ENCODE measurements at places on chromosomes 1 and 21.
A peak's percentile ranks its signal among the peaks of the same experiment; 100 is the strongest.

DNA sequence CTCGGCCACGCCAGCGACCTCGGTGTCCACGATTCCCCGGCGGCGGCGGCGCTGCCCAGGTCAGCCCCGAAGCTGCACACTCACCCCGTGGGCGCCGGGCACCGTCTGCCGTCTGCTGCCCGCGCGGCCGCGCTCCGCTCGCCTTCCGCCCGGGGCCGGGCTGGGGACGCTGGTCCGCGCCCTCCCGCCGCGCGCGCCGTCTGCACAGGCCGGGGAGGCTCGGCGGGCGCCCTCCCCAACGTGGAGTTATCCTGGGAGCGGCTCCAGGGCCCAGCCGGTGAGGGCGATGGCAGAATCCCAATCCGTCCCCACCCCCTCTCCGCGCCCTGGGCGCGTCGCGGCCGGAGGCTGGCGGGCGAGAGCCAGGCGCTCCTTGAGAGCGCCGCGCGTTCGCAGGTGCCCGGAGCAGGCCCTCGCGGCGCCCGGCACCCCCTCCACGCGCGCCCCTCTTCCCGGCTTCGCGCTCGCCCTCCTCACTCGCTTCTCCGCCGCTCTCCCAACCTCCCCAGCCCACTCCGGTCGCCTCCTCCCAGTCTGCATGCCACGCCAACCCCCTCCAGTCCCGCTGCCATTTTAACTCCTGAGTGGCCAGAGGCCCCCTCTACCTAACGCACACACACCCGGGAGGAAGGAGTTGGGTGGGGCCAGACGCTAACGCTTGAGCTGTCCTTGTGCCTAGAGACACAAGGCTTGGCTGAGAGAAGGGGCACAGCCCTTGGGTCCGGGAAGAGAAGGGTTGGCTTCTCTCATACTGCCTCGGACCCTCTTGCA is at the start of gene LRRN2:
Gene LRRN2 (minus strand): TSS at position 503 of the 771 bp plus-strand sequence. CDS start 65,746 bp downstream, outside the sequence.
- DNase-seq = no peak

- DNase-seq = no peak
These were observed 85.2 kb upstream of the VAV3 start for GRCh38 chr1:108050158-108050557.

DNA sequence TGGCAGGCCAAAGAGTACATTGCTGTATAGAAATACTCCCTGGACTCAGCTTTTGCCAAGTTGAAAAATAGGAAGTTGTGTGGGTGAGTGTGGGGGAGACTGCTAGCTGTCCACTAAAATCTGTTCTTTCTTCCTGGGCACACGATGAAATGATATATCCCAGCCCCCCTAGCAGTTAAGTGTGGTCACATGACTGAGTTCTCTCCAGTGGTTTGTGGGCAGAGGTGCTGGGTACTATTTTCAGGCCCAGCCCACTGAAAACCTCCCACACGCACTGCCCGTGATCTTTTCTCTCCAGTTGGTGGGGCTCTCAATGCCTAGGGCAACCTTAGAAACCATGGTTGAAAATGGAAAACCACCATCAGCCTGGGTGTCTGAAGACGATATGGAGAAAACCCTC is 119.7 kb upstream of the LMO4 start:
- no peak for DNase-seq

DNA sequence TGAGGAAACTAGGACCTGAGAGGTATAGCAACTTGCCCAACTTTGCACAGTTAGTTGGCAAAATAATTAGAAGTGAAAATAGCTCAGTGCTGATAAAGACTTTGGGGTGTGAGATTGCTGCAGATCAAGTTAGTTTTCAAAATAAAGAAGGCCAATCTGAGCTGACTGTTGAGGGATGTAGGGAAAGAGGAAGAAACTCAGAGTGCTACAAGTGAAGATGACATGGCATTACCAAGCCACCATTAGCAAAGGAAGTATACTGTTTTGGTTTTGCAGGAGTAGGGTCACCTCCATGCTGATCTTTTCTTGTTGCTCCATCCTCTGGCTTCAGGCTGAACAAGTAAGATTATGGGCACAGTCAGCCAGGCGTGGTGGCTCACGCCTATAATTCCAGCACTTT is 78.7 kb upstream of the ADAM30 start:
- no peak for DNase-seq

- peak; percentile 55 for DNase-seq
These were observed 207.1 kb downstream of the AKT3 start for GRCh38 chr1:243642936-243643335.

DNA sequence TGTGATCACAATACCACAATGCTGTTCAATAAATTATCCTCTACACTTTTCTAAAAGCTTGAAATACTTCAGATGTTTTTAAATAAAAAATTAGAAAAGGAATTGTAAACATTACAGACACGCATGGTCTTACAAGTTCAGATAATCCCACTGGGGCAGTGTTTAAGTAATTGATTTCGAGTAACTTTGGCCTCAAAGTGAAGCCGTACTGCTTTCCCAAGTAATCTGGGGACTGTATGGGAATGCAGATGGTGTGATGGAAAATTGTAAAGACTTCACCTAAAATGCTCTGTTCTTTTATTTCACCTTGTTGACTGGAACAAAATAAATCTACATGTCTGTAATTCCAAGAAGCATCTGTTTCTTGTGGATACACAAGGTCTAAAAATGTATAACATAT is 401.7 kb upstream of the LYPLAL1 start:
- DNase-seq = no peak

DNA sequence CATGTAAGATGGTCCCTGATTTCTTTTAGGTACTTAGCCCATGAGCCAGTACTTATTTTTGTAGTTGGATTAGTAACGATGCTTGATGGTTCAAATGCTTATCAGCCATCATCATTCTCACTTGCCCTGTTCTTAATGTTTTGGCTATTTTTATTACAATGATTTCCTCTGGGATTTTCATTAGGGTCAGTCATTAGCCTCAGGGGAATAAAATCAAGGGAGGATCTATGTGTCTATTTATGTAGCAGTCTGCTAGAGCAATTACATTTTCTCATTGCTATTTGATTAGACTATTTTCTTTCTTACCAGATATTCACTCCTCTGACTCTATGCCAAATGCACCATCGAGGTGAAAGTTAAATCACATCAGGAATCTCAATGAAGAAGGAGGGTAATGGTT is 10.9 kb upstream of the CCT8 start:
- DNase-seq = no peak

DNA sequence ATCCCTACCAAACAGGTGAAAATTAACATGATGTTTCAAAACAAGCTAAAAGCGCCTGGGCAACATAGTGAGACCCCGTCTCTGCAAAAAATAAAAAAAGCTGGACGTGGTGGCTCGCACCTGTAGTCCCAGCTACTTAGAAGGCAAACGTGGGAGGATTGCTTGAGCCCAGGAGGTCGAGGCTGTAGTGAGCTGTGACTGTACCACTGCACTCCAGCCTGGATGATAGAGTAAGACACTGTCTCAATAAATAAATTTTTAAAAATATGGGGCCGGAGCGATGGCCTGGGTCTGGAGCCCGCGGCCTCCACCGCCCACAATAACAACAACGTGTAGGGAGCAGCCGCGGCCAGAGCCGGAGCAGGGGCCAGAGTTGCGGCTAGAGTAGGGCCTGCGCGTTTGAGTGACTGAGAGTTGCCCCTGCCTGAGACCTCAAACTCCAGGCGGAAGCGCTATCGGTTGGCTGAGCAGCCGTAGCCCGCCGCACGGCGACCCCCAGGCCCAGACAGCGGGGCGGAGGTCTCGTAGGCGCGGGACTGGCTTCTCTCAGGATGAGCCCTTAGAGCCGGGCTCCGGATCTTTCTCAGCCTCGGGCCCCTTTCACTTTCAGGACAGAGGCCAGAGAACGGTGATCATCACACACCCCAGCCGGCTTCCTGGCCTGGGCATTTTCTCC is 41.4 kb downstream of the ZMYM1 start:
- peak; percentile 3 for DNase-seq

- DNase-seq = no peak
These were observed 121.5 kb downstream of the CASZ1 start for GRCh38 chr1:10674700-10675609.

DNA sequence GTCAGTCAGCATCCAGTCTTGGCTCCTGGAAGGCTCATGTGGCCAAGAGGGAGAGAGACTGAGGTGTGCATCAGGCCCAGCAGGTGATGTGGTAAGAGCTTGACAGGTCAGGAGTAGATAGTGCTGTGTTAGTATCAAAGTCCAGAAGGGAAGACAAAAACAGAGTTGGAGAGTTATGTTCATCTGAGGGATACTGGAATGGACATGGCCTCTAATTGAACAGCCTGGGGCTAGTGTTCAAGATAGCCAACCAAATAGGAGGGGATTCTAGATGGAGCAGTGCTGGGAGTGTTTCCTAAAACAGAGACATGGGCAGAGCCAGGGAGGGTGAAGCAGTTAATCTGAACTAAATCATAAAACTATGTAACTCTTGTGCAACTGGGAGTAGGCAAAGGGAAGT is 120.7 kb upstream of the MARK1 start:
- no peak for DNase-seq

DNA sequence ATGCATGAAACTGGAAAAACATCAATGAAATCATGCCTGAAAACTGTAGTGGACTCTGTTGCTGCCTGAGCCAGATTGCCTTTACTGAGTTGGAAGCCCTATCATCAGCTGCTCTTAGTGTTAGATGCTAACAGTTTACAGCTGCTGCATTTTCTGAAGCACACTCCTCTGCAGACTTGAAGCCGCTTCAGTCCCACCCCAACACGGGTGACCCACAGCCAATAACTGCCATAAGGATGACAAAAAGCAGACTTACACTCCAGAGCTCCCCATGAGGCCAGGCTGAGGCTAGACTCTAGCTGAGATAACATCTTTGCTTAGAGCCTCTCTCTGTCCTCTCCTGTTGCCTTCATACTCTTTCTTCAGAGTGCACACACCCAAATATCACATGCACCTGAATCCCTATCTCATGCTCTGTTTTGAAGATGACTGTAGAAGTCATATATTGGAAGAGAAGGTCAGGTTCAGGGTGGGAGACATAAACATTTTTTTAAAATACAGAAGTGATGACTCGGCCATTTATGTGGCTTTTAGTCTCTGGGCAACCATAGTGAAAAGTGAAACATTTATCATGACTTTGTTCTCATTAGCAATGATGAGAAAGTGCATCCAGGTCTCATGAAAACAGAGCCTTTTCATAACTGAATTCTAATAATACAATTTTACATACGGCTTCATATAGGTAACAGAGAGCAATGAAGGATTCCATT is 161.0 kb downstream of the KCNK2 start:
- peak; percentile 23 for DNase-seq

DNA sequence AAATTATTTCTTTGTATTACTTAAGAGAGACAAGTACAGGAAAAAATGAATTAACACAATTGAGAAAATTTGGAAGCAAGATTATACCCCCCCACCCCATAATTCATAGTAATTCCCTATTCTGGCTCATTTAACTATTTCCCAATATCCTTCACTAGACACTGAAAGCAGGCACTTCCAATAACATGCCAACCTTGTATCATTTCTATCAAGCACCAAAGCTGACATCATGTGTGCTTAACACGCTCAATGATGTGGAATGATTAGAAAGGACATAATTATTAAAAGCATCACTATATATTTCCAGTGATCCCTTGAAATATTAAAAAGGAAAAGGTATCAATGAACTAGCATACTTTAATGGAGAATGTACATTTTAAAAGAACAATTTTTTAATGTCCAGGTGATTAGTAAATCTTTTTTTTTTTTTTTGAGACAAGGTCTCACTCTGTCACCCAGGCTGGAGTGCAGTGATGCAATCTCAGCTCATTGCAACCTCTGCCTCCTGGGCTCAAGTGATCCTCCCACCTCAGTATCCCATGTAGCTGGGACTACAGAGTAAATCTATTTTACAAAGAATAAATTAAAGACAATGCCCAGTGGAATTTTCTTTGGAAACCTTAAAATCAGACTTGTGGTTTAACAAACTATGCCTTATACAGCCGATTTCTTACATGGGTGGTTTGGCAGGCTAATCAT is 443.9 kb downstream of the DSCAM start:
- no peak for DNase-seq

GRCh38 chr1:247465796-247466195 is 7.9 kb upstream of the OR2B11 start:
- no peak for DNase-seq

- DNase-seq = no peak
These were observed 121.2 kb downstream of the PIK3R3 start for GRCh38 chr1:46011121-46011695.

DNA sequence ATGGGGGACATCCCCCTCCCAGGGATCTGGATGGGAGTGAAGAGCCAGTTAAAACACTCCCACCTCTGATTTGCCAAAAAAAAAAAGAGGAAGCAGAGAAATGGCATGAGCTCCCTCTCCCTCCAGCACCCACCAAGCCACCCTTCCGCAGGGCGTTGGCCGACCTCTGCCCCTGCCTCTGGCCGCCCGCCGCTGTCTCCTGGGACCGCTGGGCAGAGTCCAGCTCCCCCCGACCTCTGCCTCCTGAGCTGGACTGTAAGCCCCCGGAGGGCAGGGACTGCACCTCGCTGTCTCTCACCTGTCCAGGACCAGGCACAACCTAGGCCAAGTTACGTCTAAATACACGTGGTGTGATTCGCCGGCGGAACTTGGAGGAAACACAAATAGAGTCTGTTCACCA is 174.3 kb downstream of the PRDM16 start:
- DNase-seq = no peak

GRCh38 chr21:25811186-25811585 is 76.4 kb downstream of the GABPA start:
- DNase-seq = no peak

GRCh38 chr1:109823543-109824348 is 60.0 kb upstream of the EPS8L3 start:
- DNase-seq = peak; percentile 28

Data from fibroblast of skin of scalp (primary cell).